ENCODE measurements at places on chromosomes 12 and 14.

- peak; percentile 11 for DNase-seq
These were observed 825 bp upstream of the CCDC85C start for GRCh38 chr14:99604766-99605298.

- no peak for DNase-seq
These were observed 46.3 kb upstream of the CERS5 start for GRCh38 chr12:50213439-50213838.

- DNase-seq = no peak
These were observed 156.5 kb upstream of the PLEKHG7 start for GRCh38 chr12:92546259-92546634.

DNA sequence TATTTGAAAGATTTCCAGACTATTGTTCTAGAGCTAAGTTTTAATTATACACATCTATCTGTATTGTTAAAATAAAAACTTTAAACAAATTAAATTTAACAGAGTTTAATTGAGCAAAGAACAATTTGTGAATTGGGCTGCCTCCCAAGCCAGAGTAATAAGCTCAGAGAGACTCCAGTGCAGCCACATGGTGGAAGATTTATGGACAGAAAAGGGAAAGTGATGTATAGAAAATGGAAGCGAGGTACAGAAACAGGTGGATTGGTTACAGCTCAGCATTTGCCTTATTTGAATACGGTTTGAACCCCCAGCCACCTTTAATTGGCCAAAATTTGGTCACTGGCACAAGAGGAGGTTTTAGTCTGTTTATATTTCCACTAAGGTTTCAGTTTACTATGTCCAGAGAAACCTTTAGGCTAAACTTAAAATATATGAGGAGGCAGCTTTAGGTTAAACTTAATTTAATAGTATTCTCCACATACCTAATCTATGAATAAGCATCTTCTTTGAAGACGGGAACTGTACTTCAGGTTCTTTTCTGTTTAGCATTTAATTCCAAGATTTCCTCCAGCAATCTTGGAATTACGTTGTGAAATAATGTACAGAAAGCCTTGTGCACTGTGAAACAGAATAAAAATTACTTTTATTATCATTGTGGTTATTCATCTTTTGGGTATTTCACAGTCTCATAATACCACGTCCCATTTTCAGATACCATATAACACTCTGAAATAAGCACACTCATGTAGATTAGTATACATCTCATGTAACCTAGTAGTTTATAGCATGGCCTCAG lies 19.4 kb downstream of the SRGAP1 start:
- no peak for DNase-seq

DNA sequence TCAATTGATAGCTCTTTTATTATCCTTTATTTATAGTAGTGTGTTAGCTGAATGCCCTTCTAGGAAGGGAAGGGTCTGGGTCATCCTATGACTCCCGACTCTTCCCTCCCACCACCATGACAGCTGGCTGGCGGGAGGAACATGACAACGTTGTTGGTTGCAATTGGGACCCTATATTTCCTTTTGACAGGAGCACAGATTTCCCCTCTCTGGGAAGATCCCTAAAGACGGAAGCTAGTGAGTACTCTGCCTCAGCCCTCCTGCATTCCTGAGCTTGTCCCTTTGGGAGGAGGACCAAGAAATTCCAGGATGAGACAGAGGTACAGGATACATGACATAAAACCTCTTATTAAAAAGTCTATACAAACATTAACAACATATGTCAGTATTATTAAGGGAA lies 485.4 kb downstream of the NAV3 start:
- no peak for DNase-seq

DNA sequence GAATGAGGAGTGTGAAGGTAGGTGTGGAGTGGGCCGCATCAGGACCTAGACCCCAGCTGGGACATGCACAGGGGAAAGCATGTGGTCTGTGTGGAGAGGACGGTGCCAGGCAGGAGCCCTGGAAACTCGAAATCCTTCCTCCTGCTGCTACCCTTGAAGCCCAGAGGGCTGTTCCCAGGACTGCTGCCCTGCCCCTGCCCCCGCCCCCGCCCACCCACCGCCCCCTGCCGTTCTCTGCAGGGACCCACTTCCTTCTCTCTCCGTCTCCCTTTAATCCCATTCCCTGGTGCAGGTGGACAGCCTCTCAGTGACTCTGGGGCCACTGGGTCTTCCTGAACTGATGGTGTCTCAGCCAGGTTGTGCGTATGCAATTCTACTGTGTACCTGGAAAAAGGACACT lies 8.0 kb downstream of the ITFG2 start:
- DNase-seq = no peak

DNA sequence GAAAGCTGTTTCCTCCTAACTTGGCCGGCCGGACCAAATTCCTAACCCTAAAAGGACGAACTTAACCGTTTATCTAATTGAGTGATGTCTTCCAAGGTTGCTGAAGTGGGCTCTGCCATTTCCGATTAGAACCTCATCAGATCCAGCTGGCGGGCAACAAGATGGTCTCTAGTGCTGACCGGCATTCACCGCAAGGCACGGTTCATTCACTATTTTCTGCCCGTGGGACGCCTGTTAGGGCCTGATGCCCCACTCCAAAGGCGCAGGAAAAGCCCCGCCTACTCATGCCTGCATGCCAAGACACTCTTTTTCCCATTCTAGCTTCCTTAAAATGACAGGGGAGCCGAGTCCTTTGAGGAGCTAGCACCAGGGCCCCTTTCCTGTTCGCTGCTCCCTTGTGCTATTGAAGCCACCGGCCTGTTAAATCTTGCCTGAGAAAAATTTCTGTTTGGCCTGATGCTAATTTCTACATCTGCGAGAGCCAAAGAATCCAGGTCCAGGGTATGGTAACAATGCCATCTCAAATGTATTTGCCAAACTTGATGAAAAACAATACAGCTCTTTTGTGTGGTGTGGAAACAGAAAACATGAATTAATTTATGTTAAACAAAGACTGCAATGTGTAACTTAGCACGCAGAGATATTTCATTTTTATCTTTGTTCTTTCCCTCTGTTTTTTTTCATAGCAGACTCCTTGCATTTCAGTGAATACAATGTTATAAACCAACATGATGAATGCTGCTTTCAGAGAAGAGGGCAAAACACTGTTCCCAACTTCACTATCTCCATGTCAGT lies 1071.2 kb upstream of the USP15 start:
- no peak for DNase-seq

- DNase-seq = no peak
These were observed 161.3 kb downstream of the C12orf42 start for GRCh38 chr12:103334466-103334865.

DNA sequence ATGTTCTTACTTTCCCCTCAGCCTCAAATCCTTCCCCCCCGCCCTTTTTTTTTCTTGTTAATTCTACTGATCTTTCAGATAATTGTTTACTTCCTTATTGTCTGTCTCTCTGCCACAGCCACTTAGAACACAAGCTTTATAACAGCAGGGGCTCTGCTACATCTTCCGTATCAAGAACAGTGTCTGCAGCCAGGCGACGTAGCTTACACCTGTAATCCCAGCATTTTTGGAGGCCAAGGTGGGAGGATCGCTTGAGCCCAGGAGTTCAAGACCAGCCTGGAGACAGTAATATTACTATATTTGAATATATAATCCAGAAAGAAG lies 5.4 kb downstream of the SOS2 start:
- no peak for DNase-seq

DNA sequence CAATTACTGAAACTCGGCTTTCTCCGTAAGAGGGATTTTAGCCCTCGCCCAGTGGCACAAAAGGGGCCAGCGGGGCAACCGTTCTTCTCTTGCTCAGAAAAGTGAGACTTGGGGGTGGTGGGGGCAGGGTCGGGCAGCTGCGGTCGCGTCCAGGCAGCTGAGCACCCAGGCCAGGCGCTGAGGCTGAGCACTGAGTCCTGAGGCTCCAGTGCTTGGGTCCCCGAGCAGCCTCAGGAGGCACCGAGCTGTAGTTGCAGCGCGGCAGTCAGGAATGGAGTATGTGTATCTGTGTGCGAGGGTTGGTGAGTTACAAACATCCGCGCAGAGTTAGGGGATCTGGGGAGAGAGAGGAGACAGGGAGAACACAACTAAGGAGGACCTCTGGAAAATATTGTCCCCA lies 4.1 kb upstream of the HOXC6 start:
- DNase-seq = no peak

- no peak for DNase-seq
These were observed 55.1 kb downstream of the TTLL5 start for GRCh38 chr14:75715926-75716780.

GRCh38 chr12:130879212-130879686 lies 7.4 kb downstream of the RAN start:
- no peak for DNase-seq

DNA sequence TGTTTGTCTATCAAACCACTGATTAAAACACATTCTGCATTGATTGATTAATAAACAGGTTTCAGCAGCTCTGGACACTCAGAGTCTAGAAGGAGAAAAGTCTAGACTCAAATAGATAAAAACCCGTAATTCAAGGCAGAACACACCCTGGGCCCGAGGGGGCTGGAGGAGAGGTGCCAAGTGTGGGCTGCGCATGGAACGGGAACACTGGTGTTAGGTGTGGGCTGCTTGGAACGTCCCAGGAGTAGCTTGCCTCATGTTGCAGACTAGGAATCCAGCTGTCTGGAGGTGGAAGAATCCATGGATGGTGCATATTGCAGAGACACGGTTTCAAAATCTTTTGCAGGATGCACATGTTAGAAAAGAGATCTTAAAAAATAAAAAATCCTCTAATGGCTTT lies 223.0 kb downstream of the APAF1 start:
- no peak for DNase-seq

DNA sequence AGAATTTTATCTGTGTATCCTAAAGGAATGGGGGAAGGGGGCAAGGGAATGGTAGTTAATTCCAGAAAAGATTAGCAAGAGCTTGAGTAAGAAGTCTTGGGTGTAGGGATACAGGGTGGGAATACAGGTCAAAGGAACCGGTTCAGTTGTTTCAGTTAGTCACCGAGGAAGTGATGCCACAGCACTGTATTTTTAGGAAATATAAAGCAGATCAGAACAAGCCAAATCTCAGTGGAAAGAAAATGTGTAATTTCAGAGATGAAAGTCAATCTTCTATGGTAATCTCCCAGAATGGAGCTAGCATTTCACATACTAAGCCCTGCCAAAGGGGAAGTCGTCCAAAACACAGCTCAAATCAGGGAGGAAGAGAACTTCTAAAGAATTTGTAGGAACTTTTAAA lies 4.7 kb upstream of the TUBA1C start:
- no peak for DNase-seq

GRCh38 chr12:106258226-106258625 lies 10.4 kb upstream of the CKAP4 start:
- no peak for DNase-seq

DNA sequence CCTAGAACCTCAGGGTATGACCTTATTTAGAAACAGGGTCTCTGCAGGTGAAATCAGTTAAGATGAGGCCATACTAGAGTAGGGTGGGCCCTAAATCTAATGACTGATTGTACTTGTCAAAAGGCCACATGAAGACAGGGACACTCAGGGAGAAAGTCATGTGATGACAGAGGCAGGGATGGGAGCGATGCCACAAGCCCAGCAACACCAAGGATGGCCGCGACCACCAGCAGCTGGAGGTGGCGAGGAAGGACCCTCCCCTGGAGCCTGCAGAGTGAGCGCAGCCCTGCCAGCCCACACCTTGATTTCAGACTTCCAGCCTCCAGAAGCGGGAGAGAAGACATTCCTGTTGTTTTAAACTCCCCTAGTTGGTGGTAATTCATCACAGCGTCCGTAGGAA lies 199.9 kb downstream of the PHETA1 start:
- no peak for DNase-seq

DNA sequence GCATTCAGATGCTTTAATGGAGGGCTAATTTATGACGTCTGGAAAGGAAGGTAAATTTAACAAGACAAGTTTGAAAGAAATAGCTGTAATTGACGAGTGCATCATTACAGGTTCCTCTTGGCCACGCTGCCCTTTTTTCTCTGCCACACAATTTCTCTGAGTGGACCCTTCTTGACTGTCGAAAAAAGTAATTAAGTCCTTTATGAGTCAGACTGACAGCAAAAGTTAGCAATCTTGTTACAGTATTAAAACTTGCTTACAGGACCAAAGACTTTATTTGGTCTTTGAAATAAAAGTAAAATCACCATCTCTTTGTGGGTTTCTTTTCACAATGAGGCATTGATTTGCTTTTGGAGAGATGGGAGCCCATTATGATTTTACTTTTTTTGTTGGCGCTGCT lies 42.6 kb downstream of the SAMD4A start:
- DNase-seq = no peak

- no peak for DNase-seq
These were observed 126.6 kb downstream of the BCAT1 start for GRCh38 chr12:24822121-24822899.

DNA sequence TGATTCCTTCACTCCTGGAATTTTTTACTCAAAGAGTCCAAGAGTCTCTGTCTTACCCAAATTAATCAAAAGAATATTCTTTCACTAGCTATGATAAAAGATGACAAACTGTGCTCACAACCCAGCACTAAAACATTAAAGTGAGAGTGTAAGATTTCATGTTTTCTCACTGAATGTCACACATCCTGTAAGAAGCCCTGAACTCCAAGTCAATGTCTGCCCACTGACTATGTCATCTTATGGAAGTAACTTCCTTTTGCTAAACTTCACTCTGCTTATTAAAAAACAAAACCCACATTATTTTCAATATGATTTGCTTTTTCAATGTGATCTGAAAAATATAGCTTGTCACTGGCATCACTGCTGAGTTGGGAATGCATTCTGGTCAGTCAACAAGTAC lies 15.6 kb downstream of the SPRING1 start:
- DNase-seq = no peak
